ENCODE measurements at places on chromosomes 7 and 10. TPM values are rescaled to one million over a fixed set of nuclear protein-coding genes. Genes with fewer than 3 reads are reported as not detected.

FAM131B gene
- total RNA-seq = 2.7 TPM

GRCh38 chr10:88120599-88121333 lies 257.3 kb downstream of the PTEN start:
- no peak for DNase-seq
- no peak overlapping the region for H3K4me3 ChIP-seq
- no peaks in the 10 kb centered on the region for H3K36me3 ChIP-seq
- peaks cover 10% of the 10 kb centered on the region for H3K4me1 ChIP-seq
- H3K27me3 ChIP-seq = peaks cover 2% of the 10 kb centered on the region

PANK1 gene
- 2.3 TPM for total RNA-seq

- no peak overlapping the region for H3K4me3 ChIP-seq
- no peak for DNase-seq
These were observed 327.4 kb downstream of the PLXNA4 start for GRCh38 chr7:132248841-132249240.

DNA sequence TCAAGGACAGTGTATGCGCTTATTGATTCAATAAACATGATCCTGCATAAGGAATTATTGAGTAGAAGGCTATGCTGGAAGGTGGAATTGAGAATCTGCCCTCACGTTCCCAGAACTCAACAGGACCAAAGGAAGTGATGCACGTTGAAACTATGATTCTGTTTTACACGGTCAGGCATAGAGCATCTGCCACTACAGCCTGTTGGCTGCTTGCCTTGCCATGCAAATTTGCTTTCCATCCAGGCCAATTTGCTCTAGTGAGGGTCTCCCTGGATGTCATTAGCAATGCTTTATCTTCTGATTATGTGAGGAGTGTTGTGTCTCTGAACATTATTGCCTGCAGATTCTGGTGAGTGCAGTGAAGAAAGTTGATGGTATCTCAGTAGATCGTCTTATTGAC lies 132.9 kb downstream of the ADRA2A start:
- H3K4me1 ChIP-seq = no peaks in the 10 kb centered on the region
- H3K4me3 ChIP-seq = no peak overlapping the region
- H3K27ac ChIP-seq = no peak overlapping the region
- no peak for DNase-seq
- H3K27me3 ChIP-seq = no peaks in the 10 kb centered on the region
- no peaks in the 10 kb centered on the region for H3K36me3 ChIP-seq
